ENCODE measurements at places on chromosomes 7 and 10. TPM values are rescaled to one million over a fixed set of nuclear protein-coding genes. Genes with fewer than 3 reads are reported as not detected.

DNA sequence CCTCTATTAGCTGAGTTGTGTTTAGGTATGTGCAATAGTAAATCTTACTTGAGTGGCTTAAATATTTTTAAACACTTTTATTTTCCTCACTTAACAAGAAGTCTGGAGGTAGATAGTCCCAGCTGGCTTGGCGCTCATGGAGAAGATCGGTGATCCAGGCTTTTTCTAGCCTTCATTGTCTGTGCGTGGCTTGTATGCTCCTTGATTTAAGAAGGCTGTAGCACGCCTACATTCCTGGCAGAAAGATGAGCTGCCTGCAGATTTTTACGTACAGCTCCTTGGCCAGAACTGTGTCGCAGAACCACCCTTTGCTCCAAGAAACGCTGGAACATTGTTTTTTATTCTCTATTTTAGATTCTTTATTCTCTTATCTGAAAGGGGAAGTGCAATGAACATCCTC, 284.1 kb downstream of the KIF20B start:
- DNase-seq = no peak

- no peak for DNase-seq
These were observed 5.1 kb upstream of the WNT16 start for GRCh38 chr7:121323515-121324302.

DNA sequence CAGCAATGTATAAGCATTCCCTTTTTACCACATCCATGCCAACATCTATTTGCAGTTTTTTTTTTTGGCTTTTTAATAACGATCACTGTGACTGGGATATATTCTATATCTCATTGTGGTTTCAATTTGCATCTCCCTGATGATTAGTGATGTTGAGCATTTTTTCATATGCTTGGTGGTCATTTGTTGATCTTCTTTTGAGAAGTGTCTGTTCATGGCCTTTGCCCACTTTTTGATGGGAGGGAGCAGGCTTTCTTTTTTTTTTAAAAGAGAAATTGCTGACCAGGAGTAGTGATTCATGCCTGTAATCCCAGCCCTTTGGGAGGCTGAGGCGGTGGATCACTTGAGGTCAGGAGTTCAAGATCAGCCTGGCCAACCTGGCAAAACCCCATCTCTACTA, 4.0 kb downstream of the MUC17 start:
- DNase-seq = no peak

- DNase-seq = no peak
These were observed 134.3 kb downstream of the GRK5 start for GRCh38 chr10:119341459-119342301.

DNA sequence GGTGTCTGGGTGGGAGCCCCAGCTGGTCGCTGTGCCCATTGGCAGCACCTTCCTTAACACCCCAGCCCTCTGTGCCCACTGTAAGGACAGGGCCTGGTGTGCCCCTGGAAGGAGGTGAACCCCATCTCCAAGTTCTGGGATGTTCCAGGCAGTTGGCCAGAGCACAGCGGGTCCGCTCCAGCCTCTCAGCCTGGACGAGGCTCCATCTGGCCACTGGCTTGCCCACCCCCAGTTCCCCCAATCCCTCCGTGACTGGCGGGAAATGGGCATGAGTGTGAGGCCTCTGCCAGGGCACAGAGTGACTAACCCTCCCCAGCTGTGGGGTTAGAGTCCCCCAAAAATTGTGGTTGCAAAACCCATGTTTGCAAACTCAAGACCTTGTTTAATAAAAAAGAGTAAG, 15.6 kb downstream of the GRIFIN start:
- DNase-seq = no peak

GRCh38 chr10:86193841-86194240, 172.8 kb downstream of the GRID1 start:
- DNase-seq = no peak

DNA sequence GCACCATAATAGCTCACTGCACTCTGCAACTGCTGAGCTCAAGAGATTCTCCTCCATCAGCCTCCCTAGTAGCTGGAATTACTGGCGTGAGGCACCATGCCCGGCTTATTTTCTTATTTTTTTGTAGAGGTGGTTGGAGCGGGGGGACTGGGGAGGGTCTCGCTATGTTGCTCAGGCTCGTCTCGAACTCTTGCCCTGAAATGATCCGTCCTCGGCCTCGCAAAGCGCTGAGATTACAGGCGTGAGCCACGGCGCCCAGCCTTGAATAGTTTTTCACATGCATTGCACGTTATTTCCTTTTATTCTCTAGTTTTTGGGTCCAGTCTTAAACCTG, 526 bp upstream of the LAMTOR4 start:
- DNase-seq = no peak

DNA sequence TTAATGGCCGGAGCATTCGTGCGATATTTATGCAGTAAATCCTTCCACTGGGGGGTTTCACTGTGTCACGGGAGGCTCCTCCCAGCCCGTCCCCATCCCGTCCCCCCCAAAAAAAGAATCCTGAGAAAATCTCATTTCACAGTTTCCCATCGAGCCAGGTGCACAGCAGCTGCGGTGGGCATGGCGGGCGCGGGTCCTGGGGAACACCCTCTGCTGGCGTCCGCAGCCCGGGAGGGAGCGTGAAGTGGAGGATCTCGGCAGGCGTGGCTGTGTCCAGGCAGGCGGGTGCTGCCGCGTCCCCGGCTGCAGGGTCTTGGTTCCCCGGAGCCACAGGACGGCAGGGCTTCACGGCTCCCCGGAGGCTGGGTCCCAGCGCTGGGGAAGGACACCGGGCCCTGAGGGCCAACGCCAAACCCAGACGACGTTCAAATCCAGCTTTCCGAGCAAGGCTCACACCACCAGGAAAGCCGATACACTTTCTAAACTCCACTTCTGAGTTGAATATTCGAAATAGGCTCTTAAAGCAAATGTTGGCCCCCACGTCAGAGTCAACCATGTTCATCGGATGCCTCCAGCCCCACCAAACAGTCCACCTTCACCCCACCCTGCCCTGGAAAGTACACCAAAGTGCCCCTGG, 55.7 kb downstream of the PDGFA start:
- no peak for DNase-seq

GRCh38 chr10:125155101-125155500, 5.3 kb downstream of the CTBP2 start:
- DNase-seq = no peak

The ELN gene
- 1.8 TPM for total RNA-seq

The ITPRID1 gene
- not detected for total RNA-seq

The IL2RA gene
- not detected for total RNA-seq

The TMEM270 gene
- total RNA-seq = not detected

The CPA2 gene
- total RNA-seq = not detected

The GNAT3 gene
- total RNA-seq = not detected

The GJD4 gene
- not detected for total RNA-seq

The SH3PXD2A gene
- 24.9 TPM for total RNA-seq

The TFR2 gene
- total RNA-seq = not detected

Data from glomerular endothelial cell (primary cell).